Skin of body (tissue), 3 donors: ENCODE measurements at places on chromosomes 7 and 10. TPM values are rescaled to one million over a fixed set of nuclear protein-coding genes. Genes with fewer than 3 reads are reported as not detected.
A peak's percentile ranks its signal among the peaks of the same experiment; 100 is the strongest.

DNA sequence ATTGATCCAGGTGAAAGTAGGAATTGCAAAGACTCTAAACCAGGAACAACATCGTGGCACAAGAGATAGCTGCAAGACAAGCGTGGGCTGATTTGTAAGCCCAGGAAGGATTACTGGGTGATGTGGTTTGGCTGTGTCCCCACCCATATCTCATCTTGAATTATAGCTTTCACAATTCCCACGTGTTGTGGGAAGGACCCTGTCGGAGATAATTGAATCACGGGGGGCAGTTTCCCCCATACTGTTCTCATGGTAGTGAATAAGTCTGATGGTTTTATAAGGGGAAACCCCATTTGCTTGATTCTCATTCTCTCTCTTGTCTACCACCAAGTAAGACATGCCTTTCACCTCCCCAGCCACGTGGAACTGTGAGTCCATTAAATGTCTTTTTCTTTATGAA lies 59.5 kb downstream of the ST8SIA6 start:
- DNase-seq = no peak

- DNase-seq = no peak
Observed at GRCh38 chr7:51289623-51290303, 26.8 kb downstream of the COBL start.

DNA sequence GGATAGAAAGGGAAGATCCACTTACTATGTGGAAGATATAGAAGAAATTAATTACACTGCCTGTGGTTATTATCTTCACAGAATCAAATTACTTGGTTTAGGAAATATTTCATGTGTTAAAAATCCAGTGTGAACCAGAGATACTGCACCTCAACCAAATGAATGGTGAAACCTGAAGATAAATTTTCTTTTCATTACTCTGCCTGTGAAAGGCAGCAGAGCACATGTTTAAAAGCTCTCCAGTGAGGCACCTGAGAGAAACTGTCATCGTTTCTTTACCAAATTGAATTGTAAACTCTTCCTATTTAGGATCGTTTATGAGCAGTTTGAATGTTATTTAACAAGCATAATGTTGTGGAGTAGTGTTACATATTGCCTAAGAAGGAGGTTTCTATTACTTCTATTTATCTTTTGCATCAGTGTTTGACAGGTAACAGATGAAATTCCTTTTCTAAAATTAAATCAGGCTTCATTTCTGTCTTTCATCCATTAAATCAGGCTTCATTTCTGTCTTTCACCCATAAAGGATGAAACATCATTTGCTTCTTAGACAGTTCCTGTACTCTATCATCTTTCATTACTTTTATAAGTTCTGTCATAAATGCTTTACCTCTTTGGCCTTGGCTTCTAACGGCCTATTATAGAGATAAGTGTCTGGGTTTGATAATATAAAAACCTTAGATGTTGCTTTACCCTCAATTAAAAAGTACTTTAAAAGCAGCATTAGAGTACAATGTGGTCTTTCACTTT lies 266.6 kb downstream of the NXPH1 start:
- no peak for DNase-seq

DNA sequence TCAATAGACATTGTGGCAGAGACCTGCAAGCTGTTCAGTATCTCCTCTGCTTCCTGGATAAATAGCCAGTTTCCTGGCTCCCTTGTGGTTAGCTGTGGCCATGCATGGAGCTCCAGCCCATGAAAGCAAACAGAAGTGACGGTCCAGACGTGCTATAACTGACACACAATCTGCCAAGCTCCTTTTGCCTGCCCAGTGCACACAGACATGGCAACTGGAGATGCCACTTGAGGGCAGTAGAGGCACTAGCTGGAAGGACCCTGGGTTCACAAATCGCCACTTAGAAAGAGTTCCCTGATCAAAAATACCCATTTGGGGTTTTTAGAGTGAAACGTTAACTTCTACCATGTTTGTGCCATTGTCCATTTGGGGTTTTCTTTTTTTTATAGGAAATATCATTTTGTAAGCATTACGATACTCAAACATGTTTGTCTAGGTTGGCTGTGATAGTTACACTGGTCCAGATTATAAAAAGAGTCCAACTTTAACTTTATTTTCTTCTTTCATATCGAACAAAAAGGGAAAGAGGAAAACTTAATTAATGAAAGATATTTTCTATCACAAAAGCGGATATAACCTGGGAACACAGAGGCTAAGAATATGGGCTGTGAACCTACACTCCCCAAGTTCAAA lies 31.3 kb downstream of the KIN start:
- DNase-seq = no peak

DNA sequence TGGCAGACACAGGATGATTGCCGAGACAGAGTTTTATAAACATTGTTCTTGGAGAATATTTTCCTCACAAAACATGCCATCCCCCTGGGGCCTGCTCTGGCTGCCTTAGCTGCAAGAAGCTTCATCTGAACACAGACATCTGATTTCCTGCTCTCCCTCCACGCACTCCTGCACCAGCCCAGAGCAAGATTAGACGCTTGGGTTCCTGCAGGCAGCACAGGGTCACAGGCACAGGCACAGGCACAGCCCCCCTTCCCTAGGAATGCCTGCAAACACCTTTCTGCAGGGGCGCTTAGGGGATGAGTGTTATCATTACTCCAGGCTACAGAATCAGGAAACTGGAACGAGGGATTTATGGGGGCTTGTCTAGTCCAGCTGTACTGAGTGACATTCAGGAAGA lies 450.3 kb downstream of the GRID1 start:
- DNase-seq = peak; percentile 32

GRCh38 chr7:4013793-4014192 lies 668.3 kb upstream of the FOXK1 start:
- no peak for DNase-seq

DNA sequence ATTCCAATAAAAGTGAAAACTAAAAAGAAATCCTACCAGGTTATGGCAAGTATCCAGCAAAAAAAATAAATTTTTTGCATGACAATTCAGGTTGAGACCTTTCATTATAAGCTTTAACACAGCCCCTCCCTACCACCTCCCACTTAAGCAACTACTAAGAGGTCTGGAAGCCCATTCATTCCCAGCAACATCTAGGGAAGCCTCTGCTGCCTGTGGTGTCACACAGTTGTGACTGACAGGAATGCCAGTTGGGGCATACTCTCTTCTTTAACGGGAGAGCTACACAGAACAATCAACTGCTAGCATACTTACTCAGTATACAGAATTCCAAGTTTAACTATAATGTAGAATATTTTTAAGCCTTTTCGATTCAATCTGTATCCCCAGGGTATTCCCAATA lies 27.8 kb downstream of the ABI1 start:
- DNase-seq = no peak

DNA sequence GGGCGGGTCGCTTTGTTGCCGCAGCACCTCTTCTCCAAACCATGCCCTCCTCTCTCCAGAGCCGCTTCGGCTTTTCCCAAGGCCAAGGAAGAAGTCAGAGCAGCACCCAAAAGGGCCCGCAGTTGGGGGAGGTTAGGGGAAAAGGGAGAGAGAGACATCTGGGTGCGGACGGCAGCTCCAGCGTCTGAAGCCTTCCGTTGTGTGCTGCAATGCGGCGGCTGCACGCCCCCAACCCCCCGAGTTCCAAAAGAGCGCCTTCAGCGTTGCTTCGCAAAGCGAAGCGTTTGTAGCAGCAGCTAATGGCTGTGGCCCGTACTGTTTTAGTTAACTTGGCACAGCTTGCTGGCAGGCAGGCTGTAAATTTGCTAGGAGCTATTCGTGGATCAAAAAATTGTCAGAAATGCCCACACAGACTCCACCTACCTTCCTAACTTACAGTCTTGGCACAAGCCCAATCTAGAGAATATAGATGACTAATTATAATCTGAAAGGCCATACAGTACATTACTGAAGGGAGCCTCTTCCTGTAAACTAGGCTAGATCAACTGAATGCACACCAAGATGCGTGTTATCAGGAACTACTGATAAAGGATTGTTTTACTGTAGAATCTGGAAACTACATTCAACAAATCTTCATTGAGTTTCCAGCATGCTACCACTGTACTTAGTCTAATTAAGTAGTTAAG lies 1.1 kb upstream of the KBTBD2 start:
- peak; percentile 64 for DNase-seq

- DNase-seq = no peak
Observed at GRCh38 chr7:74498996-74499834, 45.5 kb downstream of the GTF2IRD1 start.

GRCh38 chr7:42192066-42192465 lies 44.9 kb downstream of the GLI3 start:
- DNase-seq = no peak

GRCh38 chr7:35380739-35381224 lies 126.9 kb upstream of the TBX20 start:
- no peak for DNase-seq

- no peak for DNase-seq
Observed at GRCh38 chr10:49747303-49747646, 14.8 kb downstream of the OGDHL start.

DNA sequence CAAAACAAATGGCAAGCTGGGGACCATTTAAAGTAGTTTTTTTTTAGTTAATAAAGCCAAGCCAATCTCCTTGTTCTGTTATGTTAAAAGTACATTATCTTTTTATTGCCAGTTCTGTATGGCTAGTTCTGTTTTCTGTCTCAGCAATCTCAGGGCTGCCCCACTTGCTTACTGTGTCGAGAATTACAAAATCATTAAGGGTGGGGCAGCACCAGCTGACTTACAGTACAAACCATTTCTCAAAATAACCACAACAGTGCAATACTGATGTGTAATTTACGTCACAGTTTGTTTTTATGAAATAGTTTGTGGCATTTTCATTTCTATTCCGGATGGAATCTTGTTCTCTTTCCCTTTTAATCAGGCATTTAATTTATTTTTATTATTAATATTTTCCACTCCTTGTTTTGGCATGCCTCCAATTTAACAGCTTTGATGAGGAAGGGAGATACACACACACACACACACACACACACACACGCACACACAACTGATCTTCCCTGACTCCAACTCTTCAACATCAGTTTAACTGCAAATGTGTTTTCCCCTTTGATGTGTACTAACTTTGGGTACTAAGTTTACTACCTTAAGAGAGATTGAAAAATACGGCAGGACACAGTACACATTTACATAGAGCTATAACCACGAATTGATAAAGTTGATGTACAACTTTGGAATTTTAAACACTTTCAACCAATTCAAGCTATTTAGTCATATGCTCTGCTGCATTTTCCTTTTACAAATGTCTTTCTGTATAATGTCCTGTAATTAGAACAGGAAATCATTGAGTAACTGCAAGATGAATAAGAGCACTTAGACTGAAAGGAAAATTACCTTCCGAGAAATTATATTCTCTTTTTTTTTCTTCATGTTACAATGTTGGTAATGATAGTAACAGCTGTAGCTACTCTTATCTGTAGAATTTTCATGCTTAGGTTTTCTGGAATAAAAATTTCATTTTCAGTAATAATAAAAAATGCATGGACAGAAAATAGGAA lies 91.5 kb downstream of the ARID5B start:
- DNase-seq = peak; percentile 85

- no peak for DNase-seq
Observed at GRCh38 chr7:129436335-129436923, 2.2 kb downstream of the STRIP2 start.

GRCh38 chr7:53237344-53237913 lies 202.0 kb downstream of the POM121L12 start:
- no peak for DNase-seq

GRCh38 chr7:26419198-26419597 lies 127.5 kb downstream of the SNX10 start:
- no peak for DNase-seq

DNA sequence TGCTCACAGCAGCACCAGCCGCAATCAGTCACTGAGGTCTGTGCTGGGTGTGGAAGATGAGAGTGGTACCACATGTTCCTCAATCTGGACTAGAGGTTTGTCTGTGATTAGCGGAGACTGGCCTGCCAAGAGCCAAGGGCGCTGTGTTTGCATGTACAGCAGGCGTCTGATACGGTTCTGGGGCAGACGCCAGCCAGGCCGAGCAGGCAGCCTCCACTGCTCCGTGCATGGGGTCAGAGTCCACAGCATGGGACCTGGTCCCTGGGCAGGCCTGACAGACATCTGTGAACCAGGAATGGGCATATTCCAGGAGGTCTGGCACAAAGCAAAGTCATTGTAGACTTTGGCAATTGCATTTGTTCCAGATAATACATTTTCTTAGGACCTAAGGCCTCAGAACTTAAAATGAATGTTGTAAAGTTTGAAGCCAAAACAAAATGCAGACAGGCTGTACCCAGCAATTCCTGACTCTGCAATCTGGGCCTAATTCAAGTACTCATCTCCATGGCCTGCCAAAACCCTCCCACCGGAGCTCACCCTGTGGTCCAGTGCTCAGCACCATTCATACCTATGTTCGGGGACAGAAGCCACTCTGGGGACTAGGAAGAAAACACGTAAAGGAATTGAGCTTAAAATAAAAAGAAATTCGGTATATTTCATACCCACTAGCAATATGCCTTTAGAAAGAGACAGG lies 50.0 kb upstream of the FAM20C start:
- peak; percentile 43 for DNase-seq

DNA sequence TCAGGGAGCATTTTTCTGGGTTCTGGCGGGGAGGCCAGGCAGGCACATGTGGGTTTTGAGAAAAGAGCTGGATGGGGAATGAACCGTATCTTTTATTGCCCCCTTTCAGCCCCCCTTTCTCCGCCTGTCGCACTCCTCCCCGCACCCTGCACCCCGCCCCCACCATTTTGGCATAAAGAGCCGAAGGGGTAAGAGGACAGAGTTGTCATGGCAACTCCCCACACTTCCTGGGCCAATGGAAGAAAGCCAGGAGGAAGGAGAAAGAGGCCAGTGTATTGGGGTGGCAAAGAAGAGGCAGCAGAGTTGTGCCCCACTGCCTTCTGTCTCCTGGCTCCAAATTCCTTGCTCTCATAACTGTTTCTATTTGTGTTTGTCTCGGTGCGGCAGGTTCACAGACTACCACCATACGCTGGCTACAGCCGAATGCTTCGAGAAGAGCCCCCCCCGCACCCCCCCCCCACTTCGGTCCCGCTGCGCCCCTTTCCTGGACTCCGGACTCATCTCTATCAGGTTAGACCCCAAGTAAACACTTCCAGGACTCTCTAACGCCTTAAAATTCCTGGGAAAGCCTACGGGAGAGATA lies 3.4 kb downstream of the KCNIP2 start:
- no peak for DNase-seq

DNA sequence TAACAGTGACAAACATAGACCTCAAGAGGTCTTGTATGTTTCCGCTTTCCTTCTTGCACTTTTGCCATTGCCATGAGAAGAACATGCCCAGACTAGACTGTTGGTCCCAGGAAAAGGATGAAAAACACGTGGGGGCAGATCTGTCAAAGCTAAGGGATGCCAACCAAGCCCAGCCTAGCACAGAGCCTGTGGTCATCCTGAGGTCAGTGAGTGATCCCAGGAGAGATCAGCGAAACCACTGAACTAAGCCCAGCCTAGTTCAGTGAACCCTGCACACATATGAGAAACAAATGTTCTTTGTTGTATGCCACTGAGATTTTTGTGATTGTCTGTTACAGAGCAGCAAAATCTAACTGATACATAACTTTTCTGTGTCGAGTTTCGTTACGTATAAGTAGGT lies 718.8 kb downstream of the MAGI2 start:
- DNase-seq = no peak

Gene VIPR2
- total RNA-seq = 0.99 TPM

Gene CHST15
- 16.5 TPM for total RNA-seq

Gene PAPOLB
- 0.30 TPM for total RNA-seq

Gene HMX3
- total RNA-seq = not detected

Gene LRRC61
- 3.0 TPM for total RNA-seq

Gene FXYD4
- total RNA-seq = not detected

Gene UCMA
- total RNA-seq = not detected

Gene SEMA4G
- total RNA-seq = 1.9 TPM

Gene SGCE
- total RNA-seq = 113 TPM

Gene PNLIPRP1
- total RNA-seq = not detected
